GM23248 (cell line): ENCODE measurements at places on chromosomes 1 and 21.

- DNase-seq, result no peak
Observed at GRCh38 chr1:222620566-222620965, 2.7 kb downstream of the MIA3 start.

- no peak for DNase-seq
Observed at GRCh38 chr1:43791243-43791642, 83.9 kb downstream of the ST3GAL3 start.

GRCh38 chr1:244296447-244296846, 155.3 kb downstream of the ADSS2 start:
- no peak for DNase-seq

- peak; percentile 69 for DNase-seq
Observed at GRCh38 chr1:41456847-41457540, 27.5 kb downstream of the EDN2 start.

DNA sequence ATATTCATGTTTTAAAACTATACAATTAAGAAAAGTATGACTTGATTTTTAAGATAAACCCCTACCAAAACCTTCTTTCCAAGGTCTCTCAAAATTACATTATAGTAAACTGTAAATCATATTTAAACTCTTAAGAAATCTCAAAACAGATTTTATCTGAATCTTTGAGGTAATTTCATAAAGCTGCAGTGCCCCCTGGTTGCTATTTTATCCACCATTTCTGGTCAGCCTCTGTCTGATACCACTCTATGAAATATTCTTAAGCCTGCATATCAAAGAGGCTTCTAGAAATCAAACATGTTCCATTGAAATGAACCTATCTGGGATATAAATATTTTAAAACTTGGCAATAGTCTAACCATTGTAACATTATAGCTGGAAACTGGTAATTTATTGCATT, 317.3 kb downstream of the COL11A1 start:
- DNase-seq, result peak; percentile 1

DNA sequence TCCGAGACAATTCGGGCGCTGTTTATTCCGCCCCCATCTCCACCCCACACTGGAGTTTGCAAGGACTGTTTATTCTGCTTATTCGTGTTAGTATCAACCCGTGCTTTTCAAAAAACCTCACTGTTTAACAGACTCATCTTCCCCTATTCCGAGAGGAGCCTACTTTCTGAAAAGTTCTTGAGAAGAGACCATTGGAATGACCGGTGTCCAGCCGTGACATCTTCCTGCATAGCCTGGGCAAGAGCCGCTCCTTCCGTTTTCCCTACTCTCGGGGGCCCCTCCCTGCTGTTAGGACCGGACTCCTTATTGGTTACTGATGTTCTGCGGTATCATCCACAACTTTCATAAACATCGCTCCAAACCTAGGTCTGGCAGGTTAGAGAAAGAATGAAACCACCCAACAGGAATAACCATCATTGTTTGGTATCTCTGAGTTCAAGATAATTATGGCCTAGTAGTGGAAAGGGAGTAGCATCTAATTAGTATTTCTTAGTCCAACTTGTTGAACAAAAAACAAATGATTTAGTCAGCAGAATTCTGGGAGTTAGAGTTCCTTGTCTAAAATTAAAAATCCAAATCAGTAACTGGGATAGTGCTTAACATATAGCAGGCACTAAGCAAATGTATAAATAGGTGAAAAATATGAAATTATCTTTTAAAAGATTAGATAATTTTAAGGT, 837 bp downstream of the STXBP3 start:
- DNase-seq, result peak; percentile 95

GRCh38 chr1:44723496-44724295, 7.3 kb downstream of the RNU5D-1 start:
- DNase-seq, result no peak

DNA sequence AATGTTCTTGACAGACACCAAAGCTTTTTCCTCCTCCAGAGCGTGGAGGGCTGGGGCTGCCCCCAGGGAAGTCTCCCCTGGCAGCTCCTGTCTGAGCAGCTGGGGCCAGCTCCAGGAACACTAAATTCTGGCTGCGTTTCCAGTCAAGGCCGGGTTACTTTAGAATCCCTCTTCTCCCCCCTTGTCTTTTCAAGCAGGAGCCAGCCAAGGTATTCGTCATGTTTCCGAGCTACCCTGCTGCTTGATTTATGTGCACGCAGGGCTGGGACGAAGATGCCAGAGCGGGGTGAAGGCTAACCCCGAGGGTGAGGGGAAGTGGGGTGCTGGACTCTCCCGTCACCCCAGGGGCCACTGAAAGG, 68.1 kb upstream of the ANGPTL1 start:
- DNase-seq, result peak; percentile 88

- no peak for DNase-seq
Observed at GRCh38 chr1:11955221-11955620, 20.7 kb downstream of the PLOD1 start.

GRCh38 chr21:17390569-17390968, 122.3 kb upstream of the CXADR start:
- DNase-seq, result no peak

DNA sequence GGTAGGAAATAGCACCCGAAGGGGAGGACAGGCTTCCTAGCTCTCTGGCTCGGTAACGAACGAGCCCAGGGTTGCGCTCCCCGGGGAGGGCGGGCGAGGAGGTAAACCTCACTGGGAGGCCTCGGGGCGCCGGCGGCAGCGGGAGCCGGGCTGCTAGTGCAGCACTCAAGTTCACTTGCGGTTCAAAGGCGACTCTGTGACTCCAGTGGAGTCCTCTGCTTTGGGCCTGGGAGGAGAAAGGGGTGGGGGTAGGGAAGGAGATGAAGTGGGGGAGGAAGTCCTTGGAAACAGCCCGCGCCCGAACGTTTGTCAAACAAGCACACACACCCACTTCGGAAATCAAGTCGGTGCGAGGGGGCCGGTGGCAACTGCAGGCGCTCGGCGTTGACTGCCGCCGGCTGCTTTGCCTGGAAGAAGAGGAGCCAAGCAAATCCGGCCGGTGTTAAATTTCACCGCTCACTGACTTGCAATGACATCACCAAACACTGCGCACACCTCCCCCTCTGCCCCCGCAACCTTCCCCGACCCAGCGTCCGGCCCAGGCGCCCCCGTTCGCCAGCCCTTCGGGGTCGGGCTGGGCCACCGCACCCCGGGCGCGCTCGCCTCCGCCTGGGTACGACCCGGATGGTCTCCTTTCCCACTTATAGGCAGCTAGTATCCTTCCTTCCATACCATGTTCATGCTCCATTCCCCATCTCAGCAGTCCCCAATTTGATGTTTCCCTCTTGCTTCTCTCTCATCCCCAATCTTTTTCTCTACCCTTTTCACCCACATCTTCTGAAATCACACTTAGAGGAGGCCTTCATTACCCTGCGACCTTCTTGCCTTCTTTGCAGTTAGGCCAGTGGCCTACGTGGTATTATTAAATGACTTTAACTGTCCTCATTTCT, at the start of gene COL24A1:
TSS of gene COL24A1 (minus strand) at position 207 of the 890 bp plus-strand sequence. CDS start 376 bp downstream, outside the sequence.
- peak; percentile 68 for DNase-seq

GRCh38 chr1:201085902-201086735, 26.1 kb downstream of the CACNA1S start:
- peak; percentile 73 for DNase-seq

GRCh38 chr1:203320591-203321272, 15.4 kb downstream of the BTG2 start:
- peak; percentile 53 for DNase-seq

- peak; percentile 96 for DNase-seq
Observed at GRCh38 chr1:230877146-230877923, 9.0 kb upstream of the C1orf198 start.

GRCh38 chr1:10860682-10861081, 64.2 kb upstream of the CASZ1 start:
- DNase-seq, result no peak

GRCh38 chr1:1680912-1681273, 11.7 kb downstream of the SLC35E2B start:
- peak; percentile 32 for DNase-seq

DNA sequence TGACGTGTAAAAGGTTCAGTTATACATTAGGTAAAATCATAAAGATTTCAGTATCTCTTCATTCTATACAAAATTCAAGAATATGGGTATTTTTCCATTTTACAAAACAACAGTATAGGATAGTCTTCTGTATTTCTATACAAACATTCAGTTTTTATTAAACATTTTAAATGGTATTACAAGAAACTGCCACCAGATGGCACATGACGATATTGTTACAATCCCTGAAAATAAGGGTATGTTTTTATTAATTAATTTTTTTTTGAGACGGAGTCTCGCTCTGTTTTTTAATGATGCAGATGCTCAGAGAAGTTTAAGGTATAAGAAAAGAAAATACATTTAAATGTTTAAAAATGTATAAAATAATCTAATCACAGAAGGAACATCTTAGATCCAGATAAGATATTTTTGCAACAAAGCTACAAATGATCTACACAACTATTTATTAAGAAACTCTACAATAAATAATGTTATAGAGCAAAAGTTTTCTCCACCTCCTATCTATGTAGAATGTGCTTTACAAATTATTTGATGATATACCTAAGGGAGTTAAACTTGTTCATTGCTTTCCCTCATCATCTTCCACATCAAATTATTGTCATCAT, 23.5 kb upstream of the RSBN1 start:
- peak; percentile 70 for DNase-seq

GRCh38 chr1:68558321-68559026, 61.6 kb upstream of the DEPDC1 start:
- DNase-seq, result no peak

GRCh38 chr1:53066891-53067738, 5.1 kb downstream of the PODN start:
- no peak for DNase-seq

- no peak for DNase-seq
Observed at GRCh38 chr1:36390411-36390810, 4.7 kb upstream of the STK40 start.

- DNase-seq, result no peak
Observed at GRCh38 chr21:45912611-45913417, 68.8 kb upstream of the COL6A1 start.

- peak; percentile 10 for DNase-seq
Observed at GRCh38 chr1:31310198-31310597, 13.4 kb downstream of the ZCCHC17 start.

GRCh38 chr1:153393926-153394325, 3.1 kb upstream of the S100A8 start:
- no peak for DNase-seq
